ENCODE measurements at places on chromosomes 11 and 22.

GRCh38 chr11:50214376-50214775 lies 181.7 kb downstream of the OR4C45 start:
- no peak for DNase-seq

GRCh38 chr11:46534711-46535110 lies 59.1 kb downstream of the AMBRA1 start:
- peak; percentile 69 for DNase-seq

DNA sequence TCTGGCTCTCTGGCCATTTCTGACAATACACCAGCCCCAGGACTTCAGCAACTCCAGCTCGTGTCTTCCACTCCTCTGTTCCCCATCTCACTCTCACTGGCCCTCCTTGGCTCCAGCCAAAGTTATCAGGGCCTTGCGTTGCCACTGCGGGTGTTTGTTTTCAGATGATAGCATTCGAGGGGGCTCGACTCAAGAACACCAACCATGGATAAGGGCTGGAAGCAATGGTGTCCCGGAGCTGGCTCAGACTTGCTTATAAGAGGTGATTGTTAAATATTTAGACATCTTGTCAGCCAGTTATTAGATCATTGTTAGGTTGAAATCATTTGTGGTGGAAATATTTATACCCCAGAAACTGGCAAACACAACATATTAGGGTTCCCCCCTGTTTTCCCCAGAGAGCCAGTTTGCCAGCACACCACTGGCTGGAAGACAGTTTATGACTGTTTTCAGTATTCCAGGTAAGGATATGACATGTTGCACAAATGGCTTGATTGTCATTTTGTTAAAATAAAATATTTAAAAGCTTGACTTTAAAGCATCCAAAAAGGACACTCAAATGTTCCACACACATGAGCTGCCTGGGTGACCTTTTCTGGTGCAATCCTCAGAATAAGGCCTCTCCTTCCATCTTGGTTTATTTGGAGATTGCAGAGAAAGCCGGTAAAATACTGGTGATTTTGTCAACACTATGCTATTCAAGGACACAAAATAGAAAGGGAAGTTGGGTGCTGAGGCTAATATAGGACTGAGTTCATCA lies 98.3 kb downstream of the FBXO7 start:
- no peak for DNase-seq

GRCh38 chr11:10476342-10476741 lies 21.3 kb downstream of the AMPD3 start:
- DNase-seq: no peak

- DNase-seq: no peak
These were observed 12.5 kb upstream of the TMPRSS6 start for GRCh38 chr22:37121887-37122591.

- no peak for DNase-seq
These were observed 10.6 kb downstream of the TMEM184B start for GRCh38 chr22:38262051-38262795.

- no peak for DNase-seq
These were observed 9.1 kb downstream of the MMP10 start for GRCh38 chr11:102771351-102771750.

DNA sequence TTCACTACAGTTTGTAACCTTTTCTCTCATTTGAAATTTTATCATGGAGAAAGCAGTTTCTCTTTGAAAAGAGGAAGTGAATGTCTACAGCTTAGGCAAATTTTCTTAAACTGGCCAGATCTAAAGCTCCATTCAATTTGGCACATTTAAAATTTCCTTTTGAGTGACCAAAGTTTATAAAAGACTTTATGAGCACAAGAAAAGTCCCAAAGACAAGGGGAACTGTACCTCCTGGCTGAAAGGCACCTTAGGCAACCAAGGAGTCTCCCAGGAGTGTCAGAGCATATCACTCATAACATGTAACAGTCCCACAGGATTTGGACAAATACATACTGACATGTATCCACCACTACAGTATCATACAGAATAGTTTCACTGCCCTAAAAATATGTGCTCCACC lies 41.3 kb downstream of the NARS2 start:
- no peak for DNase-seq

DNA sequence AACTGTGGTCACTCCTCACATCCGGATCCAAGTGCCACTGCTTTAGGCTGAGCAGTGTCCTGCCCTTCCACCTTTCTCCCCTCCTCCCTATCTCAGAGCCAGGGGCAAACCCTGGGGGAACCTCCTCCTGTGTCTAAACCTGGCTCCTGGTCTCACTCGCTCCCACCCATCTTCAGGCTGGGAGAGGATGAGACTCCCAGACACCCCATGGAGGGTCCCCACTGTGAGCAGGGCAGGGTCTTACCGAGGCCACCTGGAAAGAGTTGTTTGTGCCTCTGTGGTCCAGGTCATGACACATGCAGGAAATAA lies 93.6 kb downstream of the PDE2A start:
- no peak for DNase-seq

- peak; percentile 43 for DNase-seq
These were observed 80.1 kb downstream of the CDKN1C start for GRCh38 chr11:2805388-2806056.

DNA sequence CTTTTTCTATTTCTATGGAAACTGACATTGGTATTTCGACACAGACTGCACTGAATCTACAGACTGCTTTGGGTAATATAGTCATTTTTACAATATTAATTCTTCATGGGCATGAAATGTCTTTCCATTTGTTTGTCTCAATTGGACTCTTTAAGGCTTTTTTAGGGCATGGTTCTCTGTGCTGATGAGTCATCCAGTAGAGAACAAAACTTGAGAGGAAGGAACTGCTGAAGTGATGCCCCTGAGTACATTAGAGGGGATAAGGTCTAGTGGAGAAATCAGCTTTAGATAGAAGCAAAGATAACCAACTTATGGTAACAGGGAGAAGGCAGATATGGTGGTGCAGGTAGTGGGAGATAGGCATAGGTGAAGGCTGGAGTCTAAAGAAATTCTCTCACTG lies 25.1 kb downstream of the TSG101 start:
- DNase-seq: no peak

GRCh38 chr11:70732881-70733196 lies 334.5 kb downstream of the CTTN start:
- DNase-seq: no peak

DNA sequence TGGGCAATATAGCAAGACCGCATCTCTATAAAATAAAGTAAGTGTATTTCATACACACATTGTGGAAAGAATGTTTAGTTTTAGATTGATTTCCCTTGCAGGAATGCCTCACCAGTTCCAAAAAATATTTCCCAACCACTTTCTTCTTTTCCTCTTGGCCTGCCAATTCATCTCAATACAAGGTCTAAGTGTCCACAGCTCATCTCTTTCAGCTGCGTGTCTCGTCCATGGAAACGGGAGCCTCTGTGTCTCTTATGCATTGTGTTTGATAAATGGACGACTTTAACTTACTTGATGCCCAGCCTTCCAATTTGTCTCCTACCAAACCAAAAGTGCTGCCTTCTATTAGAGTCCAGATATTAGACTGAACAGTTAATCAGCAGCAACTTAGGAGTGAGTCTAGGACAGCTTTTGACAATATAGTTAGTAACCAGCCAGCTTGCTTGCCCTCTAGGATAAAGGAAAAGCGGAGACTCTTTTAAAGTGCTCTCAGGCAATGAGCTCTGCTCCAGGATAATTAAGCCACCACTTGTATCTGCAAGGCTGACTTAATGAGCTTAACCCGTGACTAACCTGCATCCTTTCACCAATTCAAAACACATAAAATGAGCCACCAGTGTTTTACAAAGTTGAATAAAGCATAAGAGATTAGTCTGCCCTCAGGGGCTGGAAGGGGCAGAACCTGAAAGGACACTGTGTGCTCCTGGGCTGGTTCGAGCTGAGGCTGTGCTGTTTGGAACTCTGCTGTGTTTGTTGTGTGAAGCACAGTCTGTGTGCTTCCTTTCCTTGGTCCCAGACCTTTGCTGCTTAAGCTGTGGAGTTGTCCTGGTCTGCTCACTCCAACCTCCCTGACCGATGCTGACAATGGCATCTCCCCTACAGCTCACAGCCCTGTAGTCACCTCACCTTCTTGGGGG lies 27.5 kb downstream of the FBXO7 start:
- DNase-seq: no peak

DNA sequence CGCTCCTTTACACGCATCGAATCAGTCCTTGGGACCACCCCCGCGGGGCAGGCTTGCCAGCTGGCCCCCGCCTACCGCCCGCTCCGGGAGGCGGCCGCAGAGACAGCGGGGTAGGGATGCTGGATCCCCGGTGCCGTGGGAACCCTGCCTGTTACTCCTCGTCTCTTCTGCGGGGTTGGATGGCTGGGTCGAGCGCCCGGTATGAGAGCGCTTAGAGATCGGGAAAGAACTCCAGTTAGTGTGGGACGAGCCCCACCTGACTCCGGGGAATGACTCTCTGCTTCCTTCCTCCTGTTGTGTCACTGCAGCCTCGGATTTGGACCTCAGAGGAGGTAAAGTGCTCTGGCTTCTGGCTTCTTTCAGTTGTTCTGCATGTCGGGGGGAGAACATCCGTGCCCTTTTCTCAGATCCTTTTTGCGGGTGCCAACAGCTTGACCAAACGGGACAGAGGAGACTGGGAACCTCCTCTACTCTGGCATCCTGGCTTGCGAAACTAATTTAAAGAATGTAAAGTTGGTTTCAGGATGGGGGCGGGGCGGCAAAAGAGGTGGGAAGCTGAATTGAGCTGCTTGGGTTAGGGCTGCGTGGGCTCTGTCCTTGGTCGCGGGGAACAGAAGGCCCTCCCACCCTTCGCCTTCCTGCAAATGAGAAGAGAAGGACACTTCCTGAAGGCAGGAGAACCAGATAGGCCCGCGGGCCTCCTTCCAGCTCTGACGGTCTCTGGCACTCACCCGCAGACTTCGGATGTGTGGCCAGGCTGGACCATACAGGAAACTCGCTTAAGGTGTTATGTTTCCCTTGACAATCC lies 938 bp downstream of the LAYN start:
- peak; percentile 66 for DNase-seq

GRCh38 chr22:39227542-39228272 lies 17.1 kb downstream of the PDGFB start:
- no peak for DNase-seq

DNA sequence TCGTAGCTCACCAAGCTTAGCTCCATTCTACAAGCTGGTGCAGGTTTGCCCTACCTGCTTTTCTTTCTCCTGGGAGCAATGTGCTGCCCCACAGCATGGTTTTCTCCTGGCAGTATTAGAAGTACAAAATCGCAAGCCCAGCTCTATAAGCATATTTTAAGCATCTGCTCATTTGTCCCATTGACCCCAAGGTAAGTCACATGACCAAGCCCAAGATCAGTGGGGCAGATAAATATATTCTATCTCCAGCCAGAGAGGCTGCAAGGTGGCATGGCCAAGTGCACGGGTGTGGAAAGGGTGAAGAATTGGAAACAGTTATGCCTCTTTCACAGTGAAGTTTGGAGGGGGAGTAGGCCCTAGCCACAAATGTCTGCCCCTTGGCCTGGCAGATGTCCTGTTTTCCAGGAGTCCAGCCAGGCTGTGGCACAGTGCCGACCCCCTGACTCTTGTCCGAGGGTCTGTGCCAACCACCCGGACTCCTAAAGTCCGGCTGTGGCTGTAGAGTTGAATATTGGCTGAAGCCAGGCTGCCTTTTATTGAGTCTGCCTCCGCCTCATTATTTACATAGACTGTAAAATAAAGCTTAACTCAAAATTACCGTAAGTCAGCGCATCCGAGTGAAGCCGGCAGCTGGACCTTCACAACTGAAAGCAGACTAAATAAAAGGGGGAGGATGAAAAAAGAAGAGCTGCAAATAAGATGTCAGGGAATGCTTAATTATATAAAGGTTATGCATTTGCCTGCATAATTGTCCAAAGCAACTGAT lies 165.7 kb downstream of the COMMD9 start:
- peak; percentile 93 for DNase-seq

GRCh38 chr11:111310723-111311122 lies 12.4 kb downstream of the POU2AF3 start:
- no peak for DNase-seq

DNA sequence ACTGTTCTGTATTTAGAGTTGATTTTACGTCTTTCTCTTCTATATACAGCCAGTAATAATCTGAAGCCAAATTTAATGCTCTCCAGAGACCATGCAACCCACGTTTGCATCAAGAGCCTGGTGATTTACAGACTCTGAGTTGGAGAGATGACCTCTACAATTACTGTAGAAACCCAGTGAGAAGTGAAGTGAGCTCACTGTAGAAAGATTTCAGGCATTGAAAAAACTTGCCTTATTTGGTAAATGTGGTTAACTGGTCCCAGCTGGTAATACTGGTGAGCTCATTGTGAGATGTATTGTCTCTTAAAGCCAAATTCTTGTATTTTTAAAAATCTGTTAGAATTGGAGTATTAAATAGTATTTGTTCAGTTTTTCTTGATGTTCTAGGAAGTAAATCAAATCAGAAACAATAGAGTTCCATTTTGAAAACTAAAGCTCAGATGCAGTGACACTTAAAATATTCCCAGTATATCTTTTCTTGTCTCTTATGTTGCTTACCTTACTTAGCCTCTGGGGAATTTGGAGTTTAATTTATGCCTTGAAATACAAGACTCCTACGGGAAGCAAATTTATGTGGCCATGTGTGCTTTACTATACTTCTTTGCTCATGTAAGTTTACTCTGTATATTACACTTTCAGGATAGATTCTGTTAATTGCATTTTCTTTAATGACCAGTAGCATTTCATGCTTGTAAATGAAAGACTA lies 189.9 kb downstream of the ARHGAP42 start:
- peak; percentile 45 for DNase-seq

DNA sequence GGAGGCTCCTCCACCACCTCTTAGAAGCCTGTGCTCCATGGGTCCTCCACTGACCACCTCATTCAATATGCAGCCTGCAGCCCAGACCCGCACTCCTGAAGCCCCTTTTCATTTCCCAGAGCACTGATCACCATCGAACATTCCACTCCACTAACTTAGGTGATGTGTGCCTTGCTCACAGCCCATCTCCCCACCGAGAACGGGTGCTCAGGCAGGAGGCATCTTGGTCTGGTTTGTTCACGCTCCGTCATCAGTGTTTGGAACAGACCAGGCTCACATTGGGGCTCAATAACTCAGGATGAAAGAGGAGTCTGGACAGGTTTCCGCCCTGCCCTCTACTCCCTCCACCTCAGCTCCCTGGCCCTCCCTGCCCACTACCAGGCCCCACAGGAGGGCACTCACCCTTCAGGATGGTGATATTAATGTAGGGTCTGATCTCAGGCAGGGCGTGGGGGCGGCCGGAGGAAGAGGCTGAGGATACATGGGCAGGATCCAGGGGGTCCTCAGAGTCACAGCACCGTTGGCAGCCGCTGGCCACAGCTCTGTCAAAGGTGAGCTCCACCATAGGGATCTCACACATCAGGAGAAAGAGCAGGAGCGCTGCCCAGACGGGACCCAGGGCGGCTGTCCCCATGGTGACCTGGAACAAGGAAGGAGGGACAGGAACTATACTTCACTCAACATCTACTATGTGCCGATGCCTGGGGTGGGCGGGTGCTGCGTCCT lies 3.1 kb downstream of the C1QTNF6 start:
- no peak for DNase-seq

- DNase-seq: no peak
These were observed 14.1 kb downstream of the PLCB3 start for GRCh38 chr11:64265176-64266160.

GRCh38 chr11:18536209-18536608 lies 9.5 kb upstream of the TSG101 start:
- DNase-seq: no peak
